Fibroblast of skin of abdomen (primary cell): ENCODE measurements at places on chromosomes 2 and 18.
A peak's percentile ranks its signal among the peaks of the same experiment; 100 is the strongest.

DNA sequence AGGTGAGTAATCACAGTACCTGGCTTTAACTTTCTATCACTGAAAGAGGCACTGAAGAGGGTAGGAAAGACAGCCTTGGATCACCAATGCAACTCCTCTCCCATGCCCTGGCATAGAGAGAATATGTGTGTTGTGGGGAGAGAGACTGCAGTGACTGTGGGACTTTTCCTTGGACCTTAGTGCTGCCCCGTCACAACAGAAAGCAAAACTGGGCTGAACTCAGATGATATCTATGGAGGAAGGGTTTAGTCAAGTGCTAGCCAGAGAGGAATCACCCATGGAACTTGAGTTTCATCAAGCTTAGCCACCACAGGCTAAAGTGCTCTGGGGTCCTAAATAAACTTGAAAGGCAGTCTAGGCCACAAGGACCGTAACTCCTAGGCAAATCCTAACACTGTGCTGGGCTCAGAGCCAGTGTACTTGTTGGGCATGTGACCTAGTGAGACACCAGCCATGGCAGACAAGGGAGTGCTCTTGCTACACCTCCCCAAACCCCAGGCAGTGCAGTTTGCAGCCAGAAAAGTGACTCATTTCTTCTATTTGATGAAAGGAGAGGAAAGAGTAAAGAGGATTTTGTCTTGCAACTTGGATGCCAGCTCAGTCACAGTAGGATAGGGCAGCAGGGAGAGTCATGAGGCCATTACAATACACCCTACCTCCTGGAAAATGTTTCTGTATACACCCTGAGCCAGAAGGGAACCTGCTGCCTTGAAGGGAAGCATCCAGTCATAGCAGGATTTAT lies 105.8 kb upstream of the SPOPL start:
- peak; percentile 31 for DNase-seq

GRCh38 chr2:31268344-31268743 lies 34.4 kb downstream of the EHD3 start:
- DNase-seq, result no peak

DNA sequence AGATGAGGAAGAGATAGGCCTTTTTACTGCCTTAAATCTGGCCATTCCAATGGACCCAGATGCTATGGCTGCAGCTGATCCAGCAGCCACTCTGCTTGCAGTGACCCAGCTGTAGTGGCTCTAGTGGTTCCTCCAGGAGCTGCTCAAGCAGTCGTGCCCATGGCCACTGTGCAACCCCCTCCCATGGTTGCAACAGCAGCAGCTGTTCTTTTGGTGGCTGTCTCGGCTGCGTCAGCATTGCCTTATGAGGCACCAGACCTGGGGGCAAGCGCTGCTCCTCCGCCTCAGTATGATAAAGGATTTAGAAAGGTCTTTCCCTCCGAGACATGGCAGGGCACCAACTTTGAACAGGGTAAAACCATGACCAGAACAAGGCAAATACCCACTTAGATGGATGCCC lies 384.9 kb upstream of the DCC start:
- no peak for DNase-seq

- peak; percentile 60 for DNase-seq
Observed at GRCh38 chr2:168189835-168190569, 57.4 kb downstream of the STK39 start.

DNA sequence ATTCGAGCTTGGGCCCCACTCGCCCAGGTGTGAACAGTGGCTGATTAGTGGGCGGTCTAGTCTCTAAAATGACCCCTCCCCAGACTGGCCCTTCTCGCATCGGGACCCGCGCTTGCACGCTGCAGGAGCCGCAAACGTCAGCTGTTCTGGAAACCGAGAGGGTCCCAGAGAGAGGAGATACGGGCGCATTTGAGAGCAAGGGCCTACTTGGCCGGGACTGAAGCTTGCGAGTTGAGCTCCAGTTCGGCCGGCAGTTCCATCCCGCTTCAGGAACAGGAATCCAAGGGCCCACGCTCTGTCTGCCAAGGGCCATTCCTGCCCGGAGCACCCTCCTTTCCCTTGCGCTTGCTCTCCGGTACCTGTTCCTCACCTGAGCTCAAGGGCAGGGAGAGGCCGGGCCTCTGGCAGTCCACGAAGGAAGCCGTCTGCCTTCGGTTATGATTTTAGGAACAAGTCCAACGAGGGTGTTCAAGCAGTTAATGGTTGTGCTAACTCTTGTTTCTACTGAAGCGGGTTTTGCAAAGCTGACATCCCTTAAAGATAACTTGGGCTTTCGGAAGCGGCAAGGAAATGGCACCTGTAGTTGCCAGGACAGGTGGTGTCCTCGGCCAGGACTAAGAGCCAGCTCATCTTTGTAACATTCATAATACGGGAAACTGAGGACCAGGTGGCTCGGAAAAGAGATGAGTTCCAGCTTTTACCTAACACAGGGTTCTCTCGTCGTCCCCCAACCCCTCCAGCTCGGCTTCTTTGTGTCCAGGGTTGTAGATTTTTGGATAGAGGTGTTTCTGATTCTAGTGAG lies 3.9 kb upstream of the DLX1 start:
- DNase-seq, result no peak

DNA sequence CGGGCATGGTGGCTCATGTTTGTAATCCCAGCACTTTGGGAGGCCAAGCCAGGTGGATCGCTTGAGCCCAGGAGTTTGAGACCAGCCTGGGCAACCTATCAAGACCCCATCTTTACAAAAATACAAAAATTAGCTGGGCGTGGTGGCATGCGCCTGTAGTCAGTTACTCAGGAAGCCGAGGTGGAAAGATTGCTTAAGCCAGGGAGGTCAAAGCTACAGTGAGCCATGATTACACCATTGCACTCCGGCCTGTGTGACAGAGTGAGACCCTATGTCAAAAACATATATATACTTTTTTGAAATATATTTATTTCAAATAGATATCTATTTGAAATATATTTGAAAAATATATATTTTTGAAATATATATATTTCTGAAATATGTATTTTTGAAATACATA lies 10.9 kb downstream of the OSBPL1A start:
- no peak for DNase-seq

DNA sequence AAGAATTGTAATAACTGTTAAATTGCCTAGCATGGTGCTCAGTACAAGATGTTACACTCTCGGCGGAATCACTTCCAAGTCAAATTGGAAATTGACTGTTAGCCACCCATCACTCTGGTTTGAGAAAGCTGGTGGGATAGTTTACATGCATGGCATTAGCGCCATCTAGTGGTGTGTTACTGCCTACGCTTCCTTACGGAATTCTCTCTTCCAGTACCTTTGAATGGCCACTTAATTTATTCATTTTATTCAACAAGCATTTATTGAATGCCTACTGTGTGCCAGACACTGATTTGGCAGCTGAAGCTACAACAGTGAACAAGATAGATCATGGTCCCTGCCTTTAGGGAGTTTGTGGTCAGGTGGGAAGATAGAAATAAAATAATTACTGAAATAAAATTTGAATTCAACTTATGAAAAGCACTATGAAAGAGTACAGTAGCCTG lies 171.2 kb downstream of the TMEM247 start:
- DNase-seq, result peak; percentile 80

GRCh38 chr2:143545059-143545948 lies 416.1 kb downstream of the ARHGAP15 start:
- no peak for DNase-seq

DNA sequence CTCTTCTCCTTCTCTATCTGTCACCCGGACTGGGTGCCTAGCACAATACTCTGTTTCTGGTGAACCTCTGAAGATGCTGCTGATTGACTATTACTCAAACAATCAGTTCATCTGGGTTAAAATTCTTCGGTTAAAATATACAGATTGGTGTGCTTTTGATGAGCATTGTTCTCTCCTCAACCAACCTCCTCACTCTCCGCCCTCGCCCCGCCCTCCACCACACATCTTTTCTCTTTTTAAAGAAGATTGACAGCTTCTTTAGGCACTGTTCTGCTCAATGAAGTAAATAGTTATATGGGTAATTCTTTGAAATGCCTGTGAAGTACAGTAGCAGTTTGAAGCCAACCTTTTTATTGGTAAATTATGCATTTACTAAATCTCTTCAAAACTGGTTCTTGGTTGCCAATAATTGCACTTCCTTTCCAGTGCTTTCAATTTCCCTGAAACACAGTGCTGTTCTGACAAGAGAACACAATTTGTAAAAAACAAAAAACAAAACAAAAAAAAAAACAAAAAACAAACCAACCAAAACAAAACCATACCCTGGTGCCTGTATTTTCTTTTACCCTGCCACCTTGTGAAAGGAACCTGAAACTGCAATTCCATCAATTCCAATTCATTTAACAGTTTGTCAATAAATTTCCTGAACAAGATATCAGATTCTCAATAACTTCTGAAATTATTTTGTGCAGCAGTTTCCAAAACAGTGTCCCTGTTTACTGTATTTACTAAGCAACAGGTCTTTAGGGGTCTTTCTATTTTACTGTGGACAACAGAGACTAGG lies 188.6 kb downstream of the LRP1B start:
- no peak for DNase-seq

GRCh38 chr18:27372386-27372785 lies 187.3 kb upstream of the CHST9 start:
- DNase-seq, result peak; percentile 5

GRCh38 chr2:176579608-176580007 lies 310.4 kb downstream of the MTX2 start:
- no peak for DNase-seq

DNA sequence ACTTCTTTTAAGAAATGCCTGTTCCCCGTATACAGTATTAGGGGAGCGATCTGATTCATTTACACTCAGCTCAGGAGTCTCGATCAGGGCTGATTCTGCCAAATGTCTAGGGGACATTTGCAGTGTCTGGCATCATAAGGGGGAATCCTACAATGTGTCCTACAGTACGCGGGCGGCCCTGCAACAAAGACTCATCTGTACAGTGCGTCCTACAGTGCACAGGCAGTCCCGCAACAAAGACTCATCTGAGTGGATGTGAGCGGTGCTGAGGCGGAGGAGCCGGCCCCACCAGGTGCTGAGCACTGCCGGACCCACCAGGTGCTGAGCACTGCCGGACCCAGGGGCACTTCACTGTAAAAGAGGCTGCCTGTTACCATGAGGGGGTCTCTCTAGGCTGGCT lies 102.5 kb downstream of the FAM210A start:
- no peak for DNase-seq

DNA sequence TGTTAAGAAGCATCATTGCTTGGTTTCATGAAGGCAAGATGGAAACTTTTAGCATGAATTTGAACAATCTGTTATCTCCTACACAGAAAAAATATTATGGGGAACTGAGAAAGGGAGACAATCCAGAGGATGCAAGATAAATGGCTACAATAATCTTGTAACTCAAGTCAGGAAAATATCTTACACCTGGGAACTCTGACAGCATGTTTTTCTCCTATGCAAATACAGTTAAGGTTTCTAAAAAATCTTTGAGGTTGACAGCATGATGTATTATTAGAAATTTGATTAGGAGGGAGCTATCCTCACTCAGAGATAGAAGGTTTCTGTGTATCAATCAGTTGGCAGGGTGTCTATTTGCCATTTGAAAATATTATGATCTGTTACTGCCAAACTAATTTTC lies 75.6 kb downstream of the GPD2 start:
- no peak for DNase-seq

DNA sequence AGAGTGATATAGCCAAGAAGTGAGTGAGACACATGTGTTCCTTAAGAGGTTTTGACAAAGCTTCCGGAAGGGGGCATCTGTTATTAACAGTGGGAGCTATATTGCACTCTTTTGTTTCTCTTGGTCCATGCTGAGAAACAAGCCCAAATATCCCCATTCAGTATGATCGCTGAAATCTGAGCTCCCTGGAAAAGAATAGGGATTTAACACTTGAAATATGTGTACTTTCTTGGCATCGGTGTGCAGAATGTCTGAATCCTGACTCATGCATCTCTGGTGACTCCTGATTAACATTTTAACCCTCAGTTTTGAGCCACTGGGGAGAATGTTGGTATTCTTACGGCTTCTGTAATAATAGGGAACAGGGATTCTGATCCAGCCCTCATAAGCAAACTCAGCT lies 448.1 kb downstream of the TSN start:
- peak; percentile 89 for DNase-seq

GRCh38 chr2:113967272-113967671 lies 77.4 kb downstream of the ACTR3 start:
- DNase-seq, result no peak

DNA sequence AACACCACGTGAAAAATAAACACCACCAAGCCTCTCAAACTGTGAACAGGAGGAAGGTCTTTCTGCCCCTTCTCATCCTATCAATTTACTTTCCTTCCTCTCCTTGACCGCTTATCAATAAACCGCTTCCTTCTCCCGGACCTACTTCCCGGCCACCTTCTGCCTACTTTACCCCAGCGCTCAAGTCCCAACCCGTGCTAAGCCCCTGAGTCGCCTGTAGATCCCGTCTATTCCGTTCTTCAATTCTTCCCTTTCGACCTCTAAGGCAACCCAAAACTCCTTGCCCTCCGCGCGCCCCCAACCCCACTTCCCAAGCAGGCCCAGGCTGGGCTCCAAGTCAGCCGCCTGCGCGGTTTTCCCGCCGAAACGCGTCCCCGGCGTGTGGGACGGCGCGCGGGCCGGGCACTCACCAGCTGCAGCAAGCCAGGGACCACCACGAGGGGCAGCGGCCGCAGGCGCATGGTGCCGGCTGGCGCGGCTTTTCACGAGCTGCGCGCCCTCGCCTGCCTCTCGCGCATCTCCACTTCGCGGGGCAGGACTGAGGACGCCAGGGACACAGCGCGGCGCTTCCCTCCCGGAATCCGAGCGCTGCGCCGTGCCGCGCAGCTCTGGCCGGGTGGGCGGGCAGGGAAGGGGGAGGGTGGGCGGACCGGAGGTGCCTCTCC lies at the start of gene NXPH2:
NXPH2 (minus strand) TSS at position 610 of the 665 bp plus-strand sequence; CDS start at position 461, 149 bp downstream.
- DNase-seq, result no peak

- no peak for DNase-seq
Observed at GRCh38 chr2:74721316-74721715, 67.3 kb downstream of the SEMA4F start.

DNA sequence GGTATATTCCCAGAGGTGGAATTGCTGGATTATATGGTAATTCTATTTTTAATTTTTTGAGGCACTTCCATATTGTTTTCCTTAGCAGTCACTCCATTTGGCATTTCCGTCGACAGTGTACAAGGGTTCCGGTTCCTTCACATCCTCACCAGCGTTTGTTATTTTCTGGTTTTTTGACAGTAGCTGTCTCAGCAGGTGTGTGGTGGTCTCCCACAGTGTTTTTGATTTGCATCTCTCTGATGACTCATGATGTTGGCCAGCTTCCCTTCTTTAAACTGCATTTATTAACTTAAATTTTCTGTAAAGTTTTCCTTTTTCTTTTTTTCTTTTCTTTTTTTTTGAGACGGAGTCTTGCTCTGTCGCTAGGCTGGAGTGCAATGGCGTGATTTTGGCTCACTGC lies 19.7 kb downstream of the SH3BP4 start:
- DNase-seq, result no peak

- DNase-seq, result no peak
Observed at GRCh38 chr2:182621810-182622209, 94.2 kb upstream of the DNAJC10 start.

DNA sequence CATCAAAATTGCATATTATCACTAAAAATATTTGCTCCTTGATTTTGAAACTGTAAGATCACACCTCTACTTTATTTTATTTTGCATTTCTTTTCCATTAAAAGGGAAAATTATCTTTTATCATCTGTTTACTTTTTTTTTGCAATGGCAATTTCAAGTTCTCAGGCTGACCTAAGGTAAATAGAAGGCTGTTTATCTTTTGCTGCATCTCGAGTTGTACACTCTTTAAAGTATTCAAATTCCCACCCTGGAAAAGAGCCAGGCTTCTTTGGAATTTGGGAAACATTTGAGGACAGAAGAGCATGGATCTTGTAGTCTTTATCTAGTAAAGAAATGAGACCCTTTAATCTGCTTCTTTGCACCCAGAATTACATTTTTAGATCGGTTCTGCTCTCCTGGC lies 645.7 kb downstream of the SLC4A3 start:
- no peak for DNase-seq

GRCh38 chr2:237540223-237540775 lies 26.1 kb upstream of the PRLH start:
- DNase-seq, result no peak
